ENCODE measurements at places on chromosomes 1 and 21.

- no peak for DNase-seq
Measured at GRCh38 chr21:21606041-21606440, 607.8 kb downstream of the NCAM2 start.

DNA sequence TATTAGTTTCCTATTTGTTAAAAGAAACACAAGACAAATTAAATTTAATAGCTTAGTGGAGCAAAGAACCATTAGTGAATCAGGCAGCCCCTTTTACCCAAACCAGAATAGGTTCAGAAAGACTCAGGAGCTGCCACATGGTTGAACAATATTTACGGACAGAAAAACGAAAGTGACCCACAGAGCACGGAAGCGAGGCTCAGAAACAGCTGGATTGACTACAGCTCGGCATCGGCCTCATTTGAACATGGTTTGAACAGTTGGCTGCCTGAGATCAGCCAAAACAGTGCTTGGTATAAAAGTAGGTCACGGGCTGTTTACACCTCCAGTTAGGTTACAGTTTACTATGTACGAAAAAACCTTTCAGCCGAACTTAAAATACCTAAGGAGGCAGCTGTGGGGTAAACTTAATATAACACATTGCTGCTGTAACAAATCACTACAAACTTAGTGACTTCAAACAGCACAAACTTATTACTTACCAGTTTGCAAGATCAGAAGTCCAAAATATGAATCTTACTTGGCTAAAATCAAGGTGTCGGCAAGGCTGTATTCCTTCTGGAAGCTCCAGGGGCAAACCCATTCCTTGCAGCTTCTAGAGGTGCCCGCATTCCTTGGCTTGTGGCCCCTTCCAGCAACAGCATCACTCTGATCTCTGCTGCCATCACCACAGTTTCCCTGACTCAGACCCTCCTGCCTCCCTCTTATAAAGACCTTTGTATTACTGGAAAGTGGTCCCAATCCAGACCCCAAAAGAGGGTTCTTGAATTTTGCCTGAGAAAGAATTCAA, 11.8 kb downstream of the PADI4 start:
- no peak for DNase-seq

DNA sequence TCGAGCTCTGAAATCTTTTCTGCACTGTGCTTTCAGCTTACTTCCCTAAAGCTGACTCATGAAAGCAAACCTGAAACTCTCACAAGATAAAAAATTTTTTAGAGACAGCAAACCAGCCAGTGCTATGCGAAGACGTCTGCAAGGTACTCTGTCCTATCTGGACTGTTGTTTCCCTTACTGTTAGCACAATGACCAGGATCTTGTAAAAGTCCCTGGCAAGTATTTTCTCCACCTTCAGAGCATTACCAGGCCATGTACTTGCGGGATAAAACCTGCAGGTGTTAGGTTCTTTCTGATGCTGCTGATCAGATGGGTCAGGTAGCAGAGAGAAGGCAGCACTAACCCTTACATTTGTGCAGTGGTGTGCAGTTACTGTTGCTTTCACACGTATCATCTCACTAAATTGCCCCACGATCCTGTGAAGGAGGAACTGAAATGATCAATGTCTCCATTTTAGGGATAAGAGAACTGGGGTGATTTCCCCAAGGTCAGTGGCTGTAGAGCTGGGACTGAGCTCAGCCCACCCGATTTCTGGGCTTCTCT, 56.6 kb downstream of the PLXNA2 start:
- DNase-seq: no peak

GRCh38 chr1:55816456-55817426, 601.6 kb upstream of the USP24 start:
- no peak for DNase-seq

GRCh38 chr1:5525597-5526384, 466.4 kb downstream of the NPHP4 start:
- no peak for DNase-seq

DNA sequence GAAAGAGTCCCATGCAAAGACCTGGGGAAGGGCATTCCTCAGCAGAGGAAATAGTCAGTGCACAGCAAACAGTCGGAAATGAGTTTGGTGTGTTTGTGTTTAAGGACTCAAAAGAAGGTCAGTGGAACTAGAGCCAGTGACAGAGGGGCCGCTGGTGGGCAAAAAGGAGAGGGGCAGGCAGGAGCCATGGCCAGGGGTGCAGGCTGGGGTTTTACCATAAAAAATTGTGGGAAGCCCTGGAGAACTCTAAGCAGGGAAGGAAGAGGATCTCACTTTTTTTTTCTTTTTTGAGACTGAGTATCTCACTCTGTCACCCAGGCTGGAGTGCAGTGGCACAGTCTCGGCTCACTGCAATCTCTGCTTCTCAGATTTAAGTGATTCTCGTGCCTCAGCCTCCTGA, 33.7 kb upstream of the TARDBP start:
- no peak for DNase-seq

- DNase-seq: no peak
Measured at GRCh38 chr1:98373056-98373455, 288.5 kb upstream of the SNX7 start.

GRCh38 chr1:66374561-66375111, 159.3 kb upstream of the SGIP1 start:
- no peak for DNase-seq

DNA sequence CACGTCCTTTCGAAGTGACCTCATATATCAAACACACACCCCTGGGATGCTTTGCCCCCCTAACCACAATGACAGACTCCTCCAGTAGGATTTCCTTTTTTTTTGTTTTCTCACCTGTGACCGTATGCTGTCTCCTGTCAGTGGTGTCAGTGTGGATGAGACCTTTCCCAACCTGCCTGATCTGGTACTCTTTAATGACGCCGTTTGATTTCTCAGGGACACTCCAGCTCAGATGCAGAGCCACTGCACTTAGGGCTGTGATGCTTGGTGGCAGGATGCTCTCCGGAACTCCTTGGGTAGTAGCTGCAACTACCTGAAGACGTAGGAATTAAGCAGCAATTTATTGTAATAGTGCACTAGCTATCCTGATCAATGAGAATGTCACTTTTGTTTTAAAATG, 212.6 kb downstream of the KCTD3 start:
- no peak for DNase-seq

- no peak for DNase-seq
Measured at GRCh38 chr1:66542314-66542713, 8.4 kb downstream of the SGIP1 start.

GRCh38 chr1:212290608-212291007, 5.4 kb downstream of the PPP2R5A start:
- DNase-seq: no peak

GRCh38 chr1:15618655-15619525, 1.6 kb downstream of the DDI2 start:
- no peak for DNase-seq

- DNase-seq: no peak
Measured at GRCh38 chr1:64488862-64489261, 18.9 kb downstream of the CACHD1 start.

DNA sequence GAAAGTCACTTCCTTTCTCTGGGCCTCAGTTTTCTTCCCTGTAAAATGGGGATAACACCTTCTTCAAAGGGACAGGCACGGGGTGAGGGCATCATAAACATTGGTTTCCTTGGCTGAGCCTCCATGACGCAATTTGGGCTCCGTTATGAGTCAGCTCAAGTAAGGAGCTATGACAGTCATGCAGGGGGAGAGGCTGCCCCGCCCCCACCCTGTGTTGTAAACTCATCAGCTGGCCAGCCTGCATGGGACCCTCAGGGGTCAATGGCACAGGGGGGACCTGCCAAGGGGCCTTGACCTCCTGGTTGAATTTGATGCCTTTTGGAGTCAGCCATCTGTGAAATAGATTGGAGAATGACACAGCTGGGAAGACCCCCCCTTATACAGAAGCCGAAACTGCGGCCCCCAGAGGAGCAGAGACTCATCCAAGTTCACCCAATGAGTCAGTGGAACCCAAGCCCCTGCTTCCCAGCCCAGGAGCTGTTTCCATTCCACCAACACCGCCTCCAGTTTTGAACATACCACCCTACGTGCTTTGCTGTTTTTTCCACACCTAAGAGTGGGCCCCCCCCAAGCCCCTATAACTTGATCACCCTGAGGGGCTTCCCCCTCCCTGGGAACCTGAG, 36.8 kb upstream of the RUNX3 start:
- DNase-seq: no peak

DNA sequence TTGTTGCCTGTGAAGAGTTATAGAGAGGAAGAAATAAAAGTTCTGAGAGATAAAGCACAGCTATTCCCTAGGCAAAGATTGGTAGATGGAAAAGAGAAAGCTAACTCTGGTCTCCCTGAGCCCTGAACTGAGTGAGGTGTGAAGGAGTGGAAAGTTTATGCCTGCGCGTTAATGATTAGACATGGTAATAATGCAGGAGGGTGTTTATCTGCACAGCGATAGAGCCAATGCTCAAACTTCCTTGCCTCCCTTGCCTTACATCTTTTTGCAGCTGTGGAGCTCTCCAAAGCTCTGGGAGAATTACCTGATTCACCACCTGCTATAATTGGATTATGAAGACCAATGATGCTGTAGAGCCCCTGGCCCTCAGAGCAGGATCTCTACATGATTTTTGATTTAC, 32.8 kb upstream of the CHRM3 start:
- DNase-seq: no peak

DNA sequence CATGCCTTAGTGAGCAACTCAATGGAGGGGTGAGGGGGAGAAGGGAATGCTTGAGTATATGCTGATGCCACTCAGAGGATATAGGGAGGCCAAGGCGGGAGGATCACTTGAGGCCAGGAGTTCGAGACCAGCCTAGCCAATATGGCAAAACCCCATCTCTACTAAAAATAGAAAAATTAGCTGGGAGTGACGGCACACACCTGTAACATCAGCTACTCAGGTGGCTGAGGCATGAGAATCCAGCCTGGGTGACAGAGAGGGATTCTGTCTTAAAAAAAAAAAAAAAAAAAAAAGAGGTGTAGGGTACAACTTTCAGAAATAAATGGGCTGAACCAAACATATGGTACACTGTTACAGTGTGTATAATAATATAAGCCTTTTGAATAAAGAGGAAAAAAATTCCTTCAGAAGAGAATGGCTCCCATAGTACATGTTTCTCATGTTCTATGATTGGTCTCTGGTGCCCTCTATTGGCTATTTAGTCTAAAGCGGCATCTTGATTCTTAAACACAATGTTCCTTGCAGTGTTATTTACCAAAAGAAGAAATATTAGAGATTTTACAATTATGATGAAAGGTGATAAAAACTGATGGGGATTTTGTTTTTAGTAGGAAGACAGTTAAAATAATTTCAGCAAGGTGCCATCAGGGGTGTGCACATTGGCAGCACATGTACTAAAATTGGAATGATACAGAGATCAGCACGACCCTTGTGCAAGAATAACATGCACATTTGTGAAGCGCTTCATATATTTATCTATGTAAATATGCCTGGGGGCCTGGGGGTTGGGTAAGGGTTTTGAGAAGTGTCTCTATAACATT, 109.8 kb downstream of the PATJ start:
- DNase-seq: no peak

Data from stimulated activated CD4-positive, alpha-beta T cell treated with anti-CD3 and anti-CD28 coated beads, TNF-alpha, amount 100 ng/mL, for 4 hours (primary cell).